ENCODE measurements at places on chromosomes 6 and 20.

DNA sequence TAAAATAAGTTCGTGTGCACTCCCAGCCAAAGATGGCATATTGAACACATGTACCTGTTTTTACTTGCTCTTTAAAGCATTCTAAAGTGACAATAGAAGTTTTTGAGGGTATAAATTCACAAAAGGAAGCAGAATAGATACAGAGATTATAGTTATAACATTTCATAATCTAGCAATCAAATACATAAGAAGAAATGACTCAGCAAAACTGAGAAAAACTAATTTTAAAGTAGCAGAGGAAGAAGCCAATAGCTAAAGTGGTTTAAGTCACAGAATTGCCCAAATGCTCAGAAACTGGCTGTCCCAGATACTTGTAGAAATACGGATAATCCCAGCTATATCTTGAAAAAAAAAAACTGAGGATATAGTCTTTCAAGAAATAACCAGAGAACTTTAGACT lies 49.2 kb upstream of the TBC1D32 start:
- DNase-seq, result no peak

- no peak for DNase-seq
Observed at GRCh38 chr6:170084166-170084730, 206.6 kb downstream of the DLL1 start.

DNA sequence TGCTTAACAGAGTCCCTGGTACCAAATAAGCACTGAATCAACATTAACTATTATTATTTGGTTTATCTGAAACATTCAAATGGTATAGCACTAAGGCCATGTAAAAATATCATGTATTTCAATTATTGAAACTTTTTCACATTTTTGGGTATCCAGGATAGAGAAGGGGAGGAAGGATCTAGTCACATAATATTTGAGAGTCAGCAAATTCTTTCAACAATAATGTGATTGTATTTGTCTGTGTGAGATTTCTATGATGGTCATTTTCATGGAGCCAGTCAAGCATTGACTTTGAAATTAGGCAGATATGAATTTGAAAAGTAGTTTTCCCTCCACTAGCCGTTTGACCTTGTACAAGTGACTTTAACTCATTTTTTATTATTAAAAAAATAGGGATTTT lies 67.9 kb downstream of the LAMA2 start:
- DNase-seq, result no peak

DNA sequence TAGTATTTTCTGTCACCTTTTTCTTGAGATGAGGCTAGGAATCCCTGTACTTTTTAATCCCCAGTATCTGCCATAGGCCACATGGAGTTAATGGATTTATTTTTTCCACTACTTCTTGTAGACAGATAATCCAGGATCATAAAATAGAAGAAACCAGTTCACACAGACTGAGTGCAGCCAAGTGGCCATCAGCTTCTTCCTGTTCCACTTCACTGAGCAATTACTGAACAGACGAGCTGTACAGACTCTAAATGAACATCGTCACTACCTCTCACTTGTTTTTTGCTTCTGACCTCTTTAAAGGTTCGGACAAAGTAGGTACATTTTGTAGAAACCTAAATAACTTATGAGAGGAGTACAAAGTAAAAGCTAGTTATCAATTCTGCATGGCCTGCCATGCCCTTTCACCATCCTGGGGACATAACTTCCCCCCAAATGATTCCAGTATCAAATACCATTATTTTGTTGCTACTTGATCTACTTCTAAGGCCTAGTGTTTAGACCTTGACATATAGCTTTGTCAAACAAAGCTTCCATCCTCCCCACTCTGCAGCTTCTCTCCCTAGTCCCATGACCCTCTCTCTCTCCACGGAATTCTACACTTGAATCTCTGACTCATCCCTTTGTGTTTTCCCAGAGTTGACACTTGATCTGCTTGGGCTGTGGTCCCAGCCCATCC lies 34.4 kb upstream of the ARHGAP18 start:
- DNase-seq, result peak; percentile 13

DNA sequence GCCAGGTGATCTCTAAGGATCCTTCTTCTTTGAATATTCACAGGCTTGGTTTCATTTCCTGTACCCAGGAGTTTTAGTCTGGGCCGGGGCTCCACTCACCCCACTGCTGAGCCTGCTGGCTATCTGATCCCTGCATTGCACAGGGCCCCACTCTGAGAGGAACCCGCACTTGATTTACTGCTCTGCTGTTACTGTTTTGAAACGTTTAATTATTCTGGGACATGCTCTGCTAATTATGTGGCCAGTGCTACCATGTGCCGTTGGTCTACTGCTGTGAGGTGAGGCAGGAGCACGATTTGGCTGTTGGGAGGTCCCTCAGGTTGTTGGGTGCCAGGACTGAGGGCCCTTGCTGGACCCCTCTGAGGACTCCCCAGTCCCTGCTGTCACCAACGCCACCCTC lies 108.7 kb upstream of the SIRPA start:
- DNase-seq, result no peak

GRCh38 chr20:33791959-33792597 lies 19.1 kb upstream of the CHMP4B start:
- no peak for DNase-seq

DNA sequence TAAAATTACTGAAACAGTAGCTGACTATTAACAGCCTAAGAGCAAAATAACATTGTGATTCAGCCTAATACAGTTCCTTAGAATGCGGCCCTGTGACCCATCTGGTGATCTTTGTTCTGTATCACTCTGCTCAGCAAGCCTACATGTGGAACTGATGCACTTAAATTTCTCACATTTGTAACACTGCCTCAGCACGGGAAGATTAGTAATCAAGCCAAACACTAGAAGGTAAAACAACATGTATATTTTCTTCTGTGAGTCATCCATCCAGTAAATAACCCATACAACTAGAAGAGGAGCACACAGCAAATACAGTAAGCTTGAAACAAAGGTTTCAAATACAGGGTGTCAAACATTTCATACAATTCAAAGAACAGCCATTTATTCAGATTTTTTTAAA lies 189.7 kb upstream of the NOX3 start:
- no peak for DNase-seq

GRCh38 chr6:137715589-137716045 lies 151.4 kb upstream of the TNFAIP3 start:
- no peak for DNase-seq

GRCh38 chr6:127103482-127103881 lies 15.0 kb upstream of the RSPO3 start:
- no peak for DNase-seq

DNA sequence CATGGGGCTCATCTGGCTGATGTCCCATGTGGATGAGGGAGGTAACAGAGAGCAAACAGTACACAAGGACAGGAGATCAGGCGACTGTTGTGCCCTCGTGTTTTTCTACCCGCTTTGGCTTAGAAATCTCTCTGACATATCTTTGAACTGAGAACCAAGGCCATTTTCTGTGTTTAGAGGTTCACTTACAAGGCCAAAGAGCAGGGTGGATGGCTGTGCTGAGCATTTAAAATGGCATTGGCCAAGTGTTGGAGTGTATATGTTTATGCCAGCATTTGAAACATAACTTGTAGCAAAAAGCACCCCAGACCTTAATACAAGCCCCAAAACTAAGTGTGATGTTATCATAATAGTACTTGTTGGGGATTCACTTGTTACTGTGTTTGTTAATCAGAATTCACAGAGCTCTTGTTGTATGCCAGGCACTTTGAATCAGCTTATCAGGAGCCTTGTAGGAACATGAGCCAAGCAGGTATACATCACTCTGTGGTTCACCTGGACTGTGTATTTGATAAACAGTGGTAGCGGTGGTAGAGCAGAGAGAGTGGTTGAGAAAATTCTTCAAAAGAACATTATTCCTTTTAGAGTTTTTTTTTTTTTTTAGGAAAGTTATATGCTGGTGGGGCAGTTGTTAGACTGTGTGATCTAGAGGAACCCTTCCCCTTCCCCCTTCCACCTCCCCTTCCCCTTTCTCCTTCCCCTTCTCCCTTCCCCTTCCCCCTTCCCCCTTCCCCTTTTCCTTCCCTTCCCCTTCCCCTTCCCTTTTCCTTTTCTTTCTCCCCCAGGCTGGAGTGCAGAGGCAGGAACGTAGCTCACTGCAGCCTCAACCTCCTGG lies 71.3 kb downstream of the ATRN start:
- DNase-seq, result no peak

GRCh38 chr6:25483943-25484342 lies 168.1 kb upstream of the SCGN start:
- no peak for DNase-seq

DNA sequence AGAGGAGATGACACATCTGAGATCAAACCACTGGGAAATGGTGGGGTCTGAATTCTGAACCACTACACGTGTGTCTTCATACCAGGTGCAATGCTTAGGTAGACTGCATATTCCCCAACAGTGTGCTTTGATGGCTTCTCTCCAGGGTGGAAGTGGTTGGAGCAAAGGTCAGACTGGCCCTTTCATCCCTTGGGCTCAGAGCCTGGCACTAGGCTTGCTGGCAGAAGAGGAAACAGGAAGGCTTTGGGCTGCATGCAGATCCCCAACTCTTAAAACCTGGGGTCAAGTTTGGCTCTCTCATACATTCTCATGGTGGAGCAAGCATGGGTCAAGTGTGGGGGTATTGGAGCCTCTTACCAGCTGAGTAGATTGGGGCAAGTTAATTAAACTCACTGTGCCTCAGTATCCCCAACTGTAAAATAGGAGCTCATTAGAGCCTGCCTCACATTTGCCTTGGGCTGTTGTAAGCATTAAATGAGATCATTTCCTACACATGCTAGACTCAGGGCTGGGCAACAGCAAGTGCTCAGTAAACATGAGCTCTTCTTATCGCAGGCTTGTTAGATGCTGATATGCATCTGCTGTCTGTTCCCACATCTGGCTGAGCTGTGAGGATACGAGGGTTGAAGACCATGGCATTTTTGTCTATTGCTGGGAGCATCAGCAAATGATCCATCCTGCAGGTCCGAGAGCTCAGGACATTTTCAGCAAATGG lies 51.6 kb upstream of the FAM83D start:
- DNase-seq, result no peak

DNA sequence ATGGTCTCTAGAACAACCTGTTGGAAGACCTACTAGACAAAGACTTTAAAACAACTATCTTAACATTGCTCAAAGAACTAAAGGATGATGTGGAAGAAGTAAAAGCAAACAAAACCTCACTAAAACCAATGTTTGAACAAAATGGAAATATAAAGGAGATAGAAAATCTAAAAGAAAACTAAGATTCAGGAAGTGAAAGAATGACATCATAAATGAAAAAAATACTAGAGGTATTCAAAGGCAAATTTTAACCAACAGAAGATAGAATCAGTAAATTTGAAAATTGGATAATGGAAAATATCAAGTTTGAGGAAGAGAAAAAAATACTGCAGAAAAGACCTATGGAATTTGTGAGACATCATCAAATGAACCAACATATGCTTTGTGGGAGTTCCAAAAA lies 914.1 kb upstream of the GJE1 start:
- no peak for DNase-seq

DNA sequence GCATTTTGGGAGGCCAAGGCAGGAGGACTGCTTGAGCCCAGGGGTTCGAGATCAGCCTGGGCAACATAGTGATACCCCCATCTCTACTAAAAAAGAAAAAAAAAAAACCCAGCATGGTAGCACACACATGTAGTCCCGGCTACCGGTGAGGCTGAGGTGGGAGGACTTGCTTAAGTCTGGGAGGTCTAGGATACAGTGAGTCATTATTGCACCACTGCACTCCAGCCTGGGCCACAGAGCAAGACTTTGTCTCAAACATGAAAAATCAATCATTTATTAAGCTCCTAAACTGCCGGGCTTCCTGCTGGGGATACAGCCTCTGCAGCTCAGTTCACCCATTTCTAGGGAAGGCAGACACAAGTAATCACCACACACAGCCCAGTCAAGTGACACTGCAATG lies 7.3 kb upstream of the USP45 start:
- DNase-seq, result no peak

GRCh38 chr20:58905236-58905635 lies 52.7 kb downstream of the GNAS start:
- no peak for DNase-seq

GRCh38 chr6:136499370-136499769 lies 50.9 kb downstream of the MAP7 start:
- DNase-seq, result no peak
